ENCODE measurements at places on chromosomes 7 and 10.

- DNase-seq = no peak
Observed at GRCh38 chr10:23899166-23899565, 309.8 kb upstream of the KIAA1217 start.

DNA sequence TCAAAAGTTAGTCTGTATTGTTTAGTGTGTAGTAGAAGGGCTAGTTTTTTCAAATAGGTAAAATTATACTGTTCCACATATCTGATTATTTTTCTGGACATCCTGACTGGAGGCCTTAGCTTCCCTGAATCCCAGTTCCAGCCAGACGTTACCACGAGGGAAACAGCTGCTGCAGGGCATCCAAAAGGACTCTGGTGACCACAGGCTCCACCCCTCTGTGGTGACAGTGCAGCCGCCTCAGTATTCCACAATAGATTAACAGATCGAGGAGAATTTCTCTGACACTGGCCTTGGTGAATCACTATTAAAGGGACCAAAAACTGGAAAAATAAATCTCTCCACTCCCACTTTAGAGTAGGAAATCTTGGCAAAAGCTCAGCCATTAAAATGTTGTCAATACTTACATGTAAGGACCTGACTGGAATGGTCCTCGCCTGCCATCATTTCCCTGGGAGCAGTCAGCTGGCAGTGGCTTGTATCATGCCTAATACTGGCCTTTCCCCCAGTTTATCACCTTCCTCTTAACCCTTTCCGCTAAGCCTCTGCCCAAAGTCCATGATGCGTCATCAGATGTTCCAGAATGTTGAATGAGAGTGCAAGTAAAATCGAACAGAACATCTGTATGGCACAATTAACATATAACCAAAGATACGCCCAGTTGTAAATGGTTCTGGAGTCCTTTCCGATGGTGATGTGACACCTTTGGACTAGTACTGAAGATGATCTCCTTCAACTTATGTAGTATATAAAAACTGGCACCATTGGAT lies 31.6 kb downstream of the ENO4 start:
- DNase-seq = no peak

- no peak for DNase-seq
Observed at GRCh38 chr10:5511231-5511884, 12.0 kb upstream of the CALML5 start.

- no peak for DNase-seq
Observed at GRCh38 chr10:43224321-43224720, 42.5 kb downstream of the RASGEF1A start.

DNA sequence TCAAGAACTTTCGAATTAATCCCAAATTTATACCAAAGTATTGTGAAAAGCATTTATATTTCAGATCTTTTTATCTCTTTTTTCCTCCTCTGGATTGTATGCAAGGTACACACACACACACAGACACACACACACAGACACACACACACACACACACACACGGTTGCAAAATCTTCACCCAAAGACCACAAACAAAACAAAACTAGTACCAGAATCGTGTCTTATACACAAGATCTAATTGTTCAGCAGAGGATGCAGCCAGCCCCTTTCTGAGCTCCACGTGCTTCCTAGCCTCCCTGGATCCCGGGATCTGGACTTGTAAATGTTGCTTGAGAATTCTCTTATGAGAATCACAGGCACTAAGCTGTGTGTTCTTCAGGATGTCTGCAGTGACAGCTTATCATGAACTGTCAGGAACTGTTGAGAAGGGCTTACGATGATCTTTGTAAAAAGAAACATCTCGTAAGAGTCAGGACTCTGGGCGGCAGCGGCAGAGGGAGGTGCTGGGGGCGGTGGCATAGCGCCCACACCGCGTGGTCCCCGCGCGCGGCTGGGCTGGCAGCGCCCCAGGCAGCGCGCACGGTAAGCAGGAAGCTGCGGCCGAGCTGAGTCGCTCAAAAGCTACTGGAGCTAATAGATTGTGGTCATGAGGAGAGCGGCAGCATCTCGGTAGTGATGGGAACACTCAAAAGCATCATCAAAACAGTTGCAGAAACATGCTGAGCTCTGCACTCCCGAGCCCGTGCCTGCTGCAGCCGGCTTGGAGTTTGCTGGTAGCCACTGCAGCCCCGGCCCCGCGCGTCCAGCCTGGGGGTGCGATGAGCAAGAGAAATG lies 277.6 kb downstream of the GATA3 start:
- DNase-seq = no peak

DNA sequence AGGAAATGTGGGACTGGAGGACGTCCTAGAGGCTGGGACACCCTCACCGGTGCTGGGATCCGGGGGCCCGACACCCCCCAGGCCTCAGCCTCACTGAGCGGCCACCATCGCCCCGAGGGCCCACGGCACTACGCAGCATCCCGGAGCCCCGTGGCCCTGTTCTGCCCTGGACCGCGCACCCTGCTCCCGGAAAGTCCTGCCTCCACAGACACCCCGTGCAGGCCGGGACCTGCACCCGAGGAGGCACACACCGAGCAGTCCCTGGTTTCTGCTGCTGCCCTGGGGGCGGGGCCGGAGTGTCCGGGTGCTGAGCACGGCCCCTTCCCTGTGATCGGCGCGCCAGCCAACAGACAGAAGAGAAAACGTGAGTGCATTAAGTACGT lies 18.1 kb upstream of the KNDC1 start:
- DNase-seq = no peak

GRCh38 chr7:37395618-37396259 lies 52.9 kb downstream of the ELMO1 start:
- DNase-seq = no peak

GRCh38 chr10:89283936-89284475 lies 17.8 kb upstream of the IFIT2 start:
- DNase-seq = no peak

GRCh38 chr7:134056816-134057215 lies 70.3 kb upstream of the LRGUK start:
- no peak for DNase-seq

DNA sequence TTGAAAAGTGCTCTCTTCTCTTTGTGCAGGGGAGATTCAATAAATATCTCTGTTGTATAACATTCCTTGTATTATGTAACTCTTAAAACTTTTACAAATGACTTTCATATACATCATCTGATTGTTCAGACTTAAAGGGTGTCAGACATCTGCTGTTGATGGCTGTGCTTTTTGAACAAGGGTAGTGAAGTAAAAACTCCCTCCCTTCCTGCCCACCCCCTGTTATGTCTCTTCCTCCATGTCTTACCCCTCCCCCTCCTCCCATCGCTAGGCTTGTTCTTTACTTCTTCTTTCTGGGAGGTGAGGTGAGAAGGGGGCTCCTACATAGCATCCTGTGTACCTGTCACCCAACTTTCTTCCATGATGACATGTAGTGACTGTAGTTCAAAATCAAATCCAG lies 23.4 kb upstream of the ABCB4 start:
- no peak for DNase-seq

DNA sequence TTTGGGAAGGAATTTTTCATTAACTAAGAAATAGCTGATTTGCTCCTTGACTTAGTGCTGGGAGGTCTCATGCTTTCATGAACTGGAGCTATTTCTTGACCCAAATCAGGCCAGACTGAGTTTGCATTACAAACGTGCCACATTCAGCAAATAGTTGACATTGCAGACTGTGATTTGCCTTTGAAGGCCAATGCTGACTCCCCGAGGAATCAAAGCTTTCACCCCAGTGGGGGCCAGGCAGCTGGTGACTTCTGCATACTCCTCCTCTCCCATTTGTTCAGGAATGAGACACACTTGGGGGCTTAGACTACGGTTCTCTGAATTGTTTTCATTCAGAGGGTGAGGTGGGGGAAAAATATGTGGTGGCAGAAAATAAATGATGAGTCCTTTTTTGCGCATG lies 111.0 kb upstream of the JAZF1 start:
- DNase-seq = no peak

- DNase-seq = no peak
Observed at GRCh38 chr10:50740293-50740648, 535 bp downstream of the ASAH2B start.

GRCh38 chr7:48009954-48010353 lies 19.0 kb downstream of the SUN3 start:
- DNase-seq = no peak

DNA sequence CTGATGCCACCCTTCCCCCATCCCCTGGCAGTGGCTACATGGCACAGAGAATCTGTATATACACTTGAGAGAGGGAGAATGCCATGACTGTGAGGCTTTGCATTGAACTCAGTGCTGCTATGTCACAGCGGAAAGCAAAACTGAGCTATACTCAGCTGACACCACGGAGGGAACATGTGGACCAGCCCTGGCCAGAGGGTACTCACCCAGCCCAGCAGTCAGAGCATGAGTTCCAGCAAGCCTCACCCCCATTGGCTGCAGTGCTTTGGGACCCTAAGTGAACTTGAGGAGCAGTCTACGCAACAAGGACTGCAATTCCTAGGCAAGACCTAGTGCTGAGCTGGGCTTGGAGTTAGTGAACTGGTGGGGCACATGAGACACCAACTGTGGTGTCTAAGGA lies 10.3 kb upstream of the AOC1 start:
- DNase-seq = no peak

- DNase-seq = no peak
Observed at GRCh38 chr10:21160116-21160515, 263.0 kb upstream of the NEBL start.

- DNase-seq = no peak
Observed at GRCh38 chr7:131342864-131343442, 15.3 kb downstream of the MKLN1 start.

GRCh38 chr10:104582602-104582951 lies 58.5 kb upstream of the SORCS3 start:
- DNase-seq = no peak

GRCh38 chr10:22611425-22612115 lies 102.8 kb downstream of the PIP4K2A start:
- DNase-seq = no peak

- DNase-seq = no peak
Observed at GRCh38 chr10:116469437-116469836, 41.8 kb downstream of the PNLIPRP3 start.

DNA sequence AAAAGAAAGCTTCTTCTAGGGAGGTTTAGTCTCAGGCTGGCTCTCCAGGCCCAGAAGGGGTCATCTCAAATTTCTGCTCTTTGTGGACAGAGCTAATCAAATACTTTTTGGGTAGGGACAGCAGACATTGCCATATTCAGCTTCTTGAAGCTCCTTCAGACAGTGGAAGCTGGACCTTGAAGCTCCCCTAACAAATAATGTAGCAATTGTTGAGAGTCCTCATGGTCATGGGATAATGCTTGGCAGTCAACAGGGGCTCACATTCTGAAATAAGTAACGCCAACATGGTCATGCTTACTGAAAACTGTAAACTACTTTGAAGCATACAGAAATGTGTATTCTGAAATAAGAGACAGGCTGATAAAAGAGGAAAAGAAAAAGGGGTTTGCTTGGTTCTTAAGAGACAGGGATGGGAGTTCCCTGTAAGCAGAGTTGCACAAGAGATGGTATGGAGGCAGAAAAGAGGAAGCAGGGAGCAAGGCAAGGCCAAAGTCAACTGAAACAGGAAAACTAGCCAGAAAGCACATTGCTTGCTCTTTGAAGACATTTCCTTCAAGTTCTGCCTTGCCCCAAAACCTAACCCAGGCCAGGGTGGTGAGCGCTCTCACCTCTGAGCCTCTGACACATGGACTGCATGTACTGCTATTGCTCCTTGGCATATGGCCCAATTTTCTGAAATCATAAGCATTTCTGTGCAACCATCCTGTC lies 53.1 kb upstream of the KMT2E start:
- no peak for DNase-seq

DNA sequence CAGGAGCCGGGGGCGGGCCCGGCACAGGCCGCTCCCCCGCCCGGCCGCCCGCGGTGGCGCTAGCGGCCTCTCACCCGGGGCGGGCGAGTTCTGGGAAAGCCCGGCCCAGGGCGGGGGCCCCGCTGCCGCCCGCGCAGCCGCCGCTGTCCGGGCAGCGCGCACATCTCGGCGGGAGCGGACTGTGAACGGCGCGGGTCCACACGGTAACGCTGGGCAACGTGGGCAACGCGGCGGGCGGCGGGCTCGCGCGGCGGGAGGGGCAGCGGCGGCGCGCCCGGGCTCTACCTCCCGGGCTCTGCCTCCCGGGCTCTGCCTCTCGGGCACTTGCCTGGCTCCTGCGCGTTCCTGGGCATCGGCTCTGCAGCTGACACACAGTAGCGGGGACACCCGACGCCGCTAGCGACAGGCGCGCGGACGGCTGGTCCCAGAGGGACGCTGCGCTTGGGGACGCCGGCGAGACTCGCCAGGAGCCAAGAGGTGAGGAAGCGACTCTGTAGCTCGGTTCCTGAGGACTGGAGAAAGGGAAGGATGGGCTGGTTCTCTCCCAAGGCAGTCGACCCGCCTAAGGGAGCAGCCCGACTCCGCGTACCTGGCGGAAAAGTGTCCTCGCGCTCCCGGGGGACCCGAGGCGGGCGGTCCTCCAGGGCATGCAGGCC lies at the start of gene PLCE1:
Gene PLCE1, plus strand, starts transcription at position 150 of the 656 bp plus-strand sequence. CDS start 37,116 bp downstream, outside the sequence.
- peak; percentile 26 for DNase-seq

DNA sequence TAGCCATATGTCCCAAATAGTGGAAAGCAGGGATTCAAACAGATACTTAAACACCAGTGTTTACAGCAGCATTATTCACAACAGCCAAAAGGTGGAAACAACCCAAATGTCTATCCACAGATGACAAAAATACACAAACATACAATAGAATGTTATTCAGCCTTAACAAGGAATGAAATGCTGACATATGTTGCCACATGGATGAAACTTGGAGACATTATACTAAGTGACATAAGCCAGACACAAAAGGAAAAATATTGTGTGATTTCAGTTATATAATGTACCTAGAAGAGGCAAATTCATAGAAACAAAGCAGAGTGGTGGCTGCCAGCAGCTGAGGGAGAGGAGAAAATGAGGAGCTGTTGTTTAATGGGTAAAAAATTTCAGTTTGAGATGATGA lies 533.9 kb upstream of the FZD8 start:
- DNase-seq = no peak

DNA sequence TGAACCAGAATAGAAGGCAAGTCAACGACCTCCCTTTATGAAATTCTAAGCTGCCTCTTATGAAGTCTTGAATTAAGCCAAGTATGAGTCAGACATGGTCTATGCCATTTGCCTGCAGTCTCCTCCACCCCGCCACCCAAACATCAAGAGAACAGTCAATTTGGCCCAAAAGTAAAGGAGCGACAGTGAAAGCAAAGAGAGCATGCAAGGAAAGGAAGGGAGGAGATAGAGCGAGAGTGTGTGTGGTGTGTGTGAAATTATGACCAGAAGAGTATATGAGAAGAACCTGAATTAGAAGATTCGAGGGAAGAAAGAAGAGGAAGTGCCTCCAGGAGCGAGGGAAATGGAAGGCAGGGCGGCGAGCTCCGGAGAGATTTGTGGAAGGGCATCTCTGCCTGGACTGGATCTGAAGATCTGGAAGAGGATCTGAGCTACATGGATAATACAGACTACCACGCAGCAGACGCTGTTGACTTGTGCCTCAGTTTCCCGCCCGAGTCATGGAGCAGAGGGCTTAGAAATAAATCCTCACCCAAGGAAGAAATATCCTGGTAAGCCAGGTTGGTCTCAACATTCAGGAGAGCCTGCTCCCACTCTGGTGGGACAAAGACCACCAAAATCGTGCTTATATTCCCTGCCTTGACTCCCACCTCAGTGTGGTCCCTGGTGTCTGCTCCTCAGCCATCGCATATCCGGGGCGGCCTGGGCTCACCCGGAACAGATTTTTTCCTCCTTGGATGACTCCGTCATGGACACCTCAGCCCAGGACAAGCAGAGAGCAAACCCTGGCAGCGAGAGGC lies 459 bp downstream of the ZDHHC6 start:
- DNase-seq = no peak

Measured in anterior cingulate cortex (tissue), 58 donors.